Uterus (tissue), 4 donors: ENCODE measurements at places on chromosomes 5 and 9. TPM values are rescaled to one million over a fixed set of nuclear protein-coding genes. Genes with fewer than 3 reads are reported as not detected.

GRCh38 chr5:93579692-93580062 is 1.3 kb downstream of the NR2F1-AS1 start:
- H3K27ac ChIP-seq: peak overlapping the region; percentile 92
- peak; percentile 64 for DNase-seq
- no peaks in the 10 kb centered on the region for H3K4me1 ChIP-seq
- no peaks in the 10 kb centered on the region for H3K36me3 ChIP-seq

- no peak overlapping the region for H3K4me3 ChIP-seq
- peak; percentile 31 for DNase-seq
These were observed 166.8 kb downstream of the NNT start for GRCh38 chr5:43769571-43770355.

- H3K4me1 ChIP-seq: no peaks in the 10 kb centered on the region
- no peak overlapping the region for H3K4me3 ChIP-seq
- no peak overlapping the region for H3K27ac ChIP-seq
- no peak for DNase-seq
- H3K36me3 ChIP-seq: no peaks in the 10 kb centered on the region
These were observed 336.8 kb upstream of the RFX3 start for GRCh38 chr9:3862561-3862960.

DNA sequence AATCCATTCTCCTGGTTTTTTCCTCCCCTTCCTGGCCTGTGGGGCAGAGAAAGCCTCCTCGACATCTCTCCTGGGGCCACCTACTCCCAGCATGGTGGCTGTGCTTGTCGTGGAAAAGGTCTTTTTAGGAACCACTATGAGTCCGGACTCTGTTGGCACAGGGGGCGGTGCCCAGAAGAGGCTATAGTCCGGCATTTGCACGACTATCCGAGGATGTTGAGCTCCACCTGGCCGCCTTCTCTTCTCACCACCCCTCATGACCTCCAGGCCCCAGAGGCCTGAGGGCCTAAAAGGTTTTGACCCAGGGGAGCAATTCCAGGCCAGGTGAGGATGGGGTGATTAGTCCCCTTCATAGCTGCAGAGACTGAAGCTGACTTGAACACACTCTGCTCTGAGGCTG is 14.1 kb downstream of the CSF2 start:
- H3K4me3 ChIP-seq: no peak overlapping the region
- no peaks in the 10 kb centered on the region for H3K36me3 ChIP-seq
- H3K27ac ChIP-seq: no peak overlapping the region
- H3K27me3 ChIP-seq: no peaks in the 10 kb centered on the region
- no peaks in the 10 kb centered on the region for H3K4me1 ChIP-seq

GRCh38 chr5:144183254-144183889 is 12.7 kb downstream of the KCTD16 start:
- H3K4me1 ChIP-seq: no peaks in the 10 kb centered on the region
- no peak for DNase-seq
- no peaks in the 10 kb centered on the region for H3K36me3 ChIP-seq
- H3K4me3 ChIP-seq: no peak overlapping the region

- no peaks in the 10 kb centered on the region for H3K36me3 ChIP-seq
- no peak overlapping the region for H3K27ac ChIP-seq
- no peaks in the 10 kb centered on the region for H3K4me1 ChIP-seq
These were observed 238.4 kb downstream of the AP3B1 start for GRCh38 chr5:78056053-78056452.

DNA sequence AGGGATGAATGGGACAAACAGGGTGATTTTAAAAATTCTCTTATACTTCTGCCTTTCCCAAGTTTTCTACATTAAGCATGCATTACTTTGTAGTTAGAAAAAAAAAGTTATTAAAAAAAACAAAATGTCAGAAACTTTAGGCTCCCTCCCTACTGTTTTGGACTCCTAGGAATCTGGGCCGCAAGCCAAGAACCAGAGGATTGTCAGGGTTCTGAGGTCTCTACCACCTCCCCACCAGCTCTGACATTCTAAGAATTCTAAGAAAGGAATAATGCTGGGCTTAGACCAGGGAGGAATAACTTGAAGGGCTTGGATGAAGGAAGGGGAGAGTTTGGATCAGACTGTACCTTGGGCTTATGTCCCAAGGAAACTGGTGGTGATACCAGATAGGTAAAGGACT is 1.1 kb upstream of the ARHGEF39 start:
- no peaks in the 10 kb centered on the region for H3K27me3 ChIP-seq
- no peaks in the 10 kb centered on the region for H3K36me3 ChIP-seq
- no peaks in the 10 kb centered on the region for H3K4me1 ChIP-seq
- H3K4me3 ChIP-seq: no peak overlapping the region
- peak; percentile 26 for DNase-seq

GRCh38 chr5:120447706-120448239 is 16.3 kb upstream of the PRR16 start:
- H3K36me3 ChIP-seq: no peaks in the 10 kb centered on the region
- no peaks in the 10 kb centered on the region for H3K27me3 ChIP-seq
- H3K27ac ChIP-seq: no peak overlapping the region
- no peak for DNase-seq

DNA sequence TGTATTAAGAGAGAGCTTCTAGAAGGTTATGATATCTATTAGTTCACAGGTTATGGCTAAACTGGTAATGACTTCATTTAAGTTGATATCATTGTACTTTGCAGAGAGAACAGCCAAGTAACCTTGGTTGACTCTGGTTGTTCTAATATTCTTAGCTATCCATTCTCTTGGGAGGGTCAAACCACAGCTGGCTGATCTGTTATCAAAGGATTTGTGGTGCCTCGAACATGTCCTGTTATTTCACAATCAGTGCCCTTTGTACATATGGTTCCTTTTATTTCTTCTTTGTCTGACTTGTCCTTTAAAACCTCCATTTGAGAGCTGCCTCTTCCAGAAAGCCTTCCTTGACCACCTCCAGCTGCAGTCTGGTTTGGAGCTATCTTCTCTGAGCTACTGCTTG is 61.7 kb downstream of the PDE8B start:
- DNase-seq: no peak
- H3K27me3 ChIP-seq: no peaks in the 10 kb centered on the region
- no peaks in the 10 kb centered on the region for H3K4me1 ChIP-seq
- no peaks in the 10 kb centered on the region for H3K36me3 ChIP-seq
- H3K27ac ChIP-seq: no peak overlapping the region

GRCh38 chr9:75891277-75891741 is 836 bp downstream of the PCSK5 start:
- peak; percentile 47 for DNase-seq
- H3K36me3 ChIP-seq: no peaks in the 10 kb centered on the region
- H3K4me1 ChIP-seq: no peaks in the 10 kb centered on the region

- no peaks in the 10 kb centered on the region for H3K36me3 ChIP-seq
- H3K27ac ChIP-seq: no peak overlapping the region
- H3K4me1 ChIP-seq: no peaks in the 10 kb centered on the region
- H3K27me3 ChIP-seq: no peaks in the 10 kb centered on the region
- no peak for DNase-seq
- no peak overlapping the region for H3K4me3 ChIP-seq
These were observed 6.3 kb downstream of the RMI1 start for GRCh38 chr9:83986765-83987401.

DNA sequence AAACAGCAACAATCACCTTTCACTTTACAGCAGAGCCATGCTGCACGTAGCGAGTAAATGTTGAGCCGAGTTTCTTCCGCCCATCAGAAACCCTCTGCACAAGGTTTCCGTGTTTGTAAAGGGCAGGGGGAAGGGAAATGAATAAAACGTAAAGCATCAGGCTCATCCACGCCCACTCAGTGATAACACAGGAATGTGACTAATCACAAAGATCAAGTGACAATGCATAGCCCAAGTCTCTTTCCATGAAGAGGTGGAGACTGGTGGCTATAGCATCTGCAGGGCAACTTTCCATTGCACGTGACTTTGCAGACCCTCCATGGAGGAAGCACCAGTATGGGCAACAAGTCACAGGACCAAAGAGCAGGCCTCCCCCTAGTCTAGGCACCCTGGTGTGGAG is 56.6 kb downstream of the CAMSAP1 start:
- H3K27me3 ChIP-seq: no peaks in the 10 kb centered on the region
- no peaks in the 10 kb centered on the region for H3K4me1 ChIP-seq
- DNase-seq: no peak
- H3K4me3 ChIP-seq: no peak overlapping the region
- no peak overlapping the region for H3K27ac ChIP-seq
- no peaks in the 10 kb centered on the region for H3K36me3 ChIP-seq

- DNase-seq: no peak
- no peaks in the 10 kb centered on the region for H3K36me3 ChIP-seq
- no peaks in the 10 kb centered on the region for H3K27me3 ChIP-seq
- no peak overlapping the region for H3K4me3 ChIP-seq
These were observed 646.6 kb downstream of the TLE4 start for GRCh38 chr9:80218328-80218727.

DNA sequence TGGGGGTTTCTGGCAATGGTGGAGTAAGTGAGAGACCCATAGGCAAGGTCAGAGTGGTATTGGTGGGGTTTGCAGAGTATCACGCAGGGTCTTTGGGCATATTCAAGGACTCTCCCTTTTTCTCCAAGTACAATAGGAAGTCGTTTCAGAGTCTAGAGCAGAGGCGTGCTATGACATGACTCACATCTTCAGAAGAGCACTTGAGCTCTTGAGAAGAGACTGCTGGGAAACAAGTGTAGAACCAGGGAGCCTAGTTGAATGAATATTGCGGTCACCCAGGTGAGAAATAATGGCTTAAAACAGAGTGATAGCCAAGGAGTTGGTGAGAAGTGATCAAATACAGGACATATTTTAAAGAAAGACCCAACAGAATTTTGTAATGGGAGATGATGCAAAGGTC is 813.4 kb downstream of the TLE1 start:
- H3K27me3 ChIP-seq: no peaks in the 10 kb centered on the region
- DNase-seq: no peak
- no peak overlapping the region for H3K4me3 ChIP-seq
- no peaks in the 10 kb centered on the region for H3K36me3 ChIP-seq
- H3K4me1 ChIP-seq: no peaks in the 10 kb centered on the region

GRCh38 chr5:582936-583635 is 29.1 kb upstream of the CEP72 start:
- H3K36me3 ChIP-seq: no peaks in the 10 kb centered on the region
- H3K4me3 ChIP-seq: no peak overlapping the region
- H3K27ac ChIP-seq: no peak overlapping the region
- no peaks in the 10 kb centered on the region for H3K4me1 ChIP-seq
- H3K27me3 ChIP-seq: no peaks in the 10 kb centered on the region

The CATSPER3 gene
- not detected for total RNA-seq

The THBS4 gene
- total RNA-seq: 4.7 TPM

The RAB3C gene
- total RNA-seq: 0.83 TPM

The ORM2 gene
- 1.2 TPM for total RNA-seq

The KCTD16 gene
- total RNA-seq: 2.4 TPM

The FOXD4 gene
- not detected for total RNA-seq

The ITGA2 gene
- total RNA-seq: 2.1 TPM

The MYORG gene
- 1.0 TPM for total RNA-seq

The TEX48 gene
- not detected for total RNA-seq
